Activated T-cell treated with anti-CD3 and anti-CD28 coated beads for 1 hour (primary cell): ENCODE measurements at places on chromosomes 4 and X.

GRCh38 chr4:18930487-18930886 lies 908.9 kb upstream of the LCORL start:
- DNase-seq: no peak

DNA sequence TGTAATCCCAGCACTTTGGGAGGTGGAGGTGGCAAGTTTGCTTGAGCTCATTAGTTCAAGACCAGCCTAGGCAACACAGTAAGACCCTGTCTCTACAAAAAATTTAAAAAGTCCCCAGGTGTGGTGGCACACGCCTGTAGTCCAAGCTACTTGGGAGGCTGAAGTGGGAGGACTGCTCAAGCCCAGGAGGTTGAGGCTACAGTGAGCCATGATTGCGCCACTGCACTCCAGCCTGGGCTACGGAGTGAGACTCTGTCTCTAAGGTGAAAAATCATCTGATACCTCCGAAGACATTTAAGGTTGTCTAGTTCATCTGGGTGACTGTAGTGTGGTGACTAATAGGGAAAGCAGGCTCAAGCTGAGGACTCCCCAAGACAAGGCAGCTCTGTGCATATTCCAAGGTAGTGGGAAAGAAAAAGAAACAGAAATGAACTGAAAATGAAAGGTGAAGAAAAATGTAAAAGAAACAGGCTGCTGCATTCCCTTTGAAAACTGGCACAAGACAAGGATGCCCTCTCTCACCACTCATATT lies 23.3 kb downstream of the FRYL start:
- DNase-seq: no peak

DNA sequence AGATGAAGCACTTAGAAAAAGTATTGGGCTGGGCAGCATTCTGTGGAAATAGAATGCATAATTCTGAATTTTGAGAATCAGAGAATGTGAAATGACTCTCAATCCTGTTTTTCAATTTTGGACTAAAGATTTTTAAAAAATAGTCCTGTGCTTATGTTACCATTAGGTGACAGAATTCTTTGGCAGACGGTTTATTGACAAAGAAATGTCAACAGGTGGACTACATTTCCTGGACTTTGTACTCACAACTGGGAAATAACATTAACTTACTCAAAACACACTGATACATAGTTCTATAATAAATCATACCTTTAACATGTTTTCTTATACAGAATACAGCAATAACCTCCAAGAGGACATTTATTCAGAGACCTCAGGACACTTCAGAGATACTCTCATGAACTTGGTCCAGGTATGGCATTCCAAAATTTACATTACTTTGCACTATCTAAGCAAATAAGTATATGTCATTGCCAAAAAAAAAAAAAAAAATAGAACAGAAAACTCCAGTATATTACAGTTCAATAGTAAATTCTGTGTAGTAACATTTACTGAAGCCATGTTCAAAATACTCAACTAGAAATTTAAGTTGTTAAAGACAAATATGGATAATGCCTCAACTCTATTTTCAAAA lies 72.7 kb downstream of the ANXA10 start:
- no peak for DNase-seq

- DNase-seq: no peak
These were observed 158.0 kb downstream of the KCNIP4 start for GRCh38 chr4:21790438-21791029.

DNA sequence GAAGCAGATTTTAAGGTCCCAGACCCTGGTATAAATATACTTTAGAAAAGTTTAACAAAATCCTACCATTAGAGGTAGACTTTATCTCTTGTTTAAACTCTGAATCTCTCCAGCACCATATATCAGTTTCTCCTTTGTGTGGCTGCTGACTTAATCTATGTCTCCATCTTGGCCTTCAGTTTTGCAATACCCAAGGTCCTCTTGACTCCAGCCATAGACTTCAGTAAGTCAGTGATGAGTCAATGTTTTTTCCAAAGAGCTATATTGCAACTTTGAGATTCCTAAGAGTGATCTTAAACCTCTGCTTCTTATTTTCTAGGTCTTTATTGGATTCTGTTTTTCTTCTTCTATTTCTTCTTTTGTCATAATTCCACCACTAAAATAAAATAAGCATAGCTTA lies 50.8 kb upstream of the ADGRL3 start:
- no peak for DNase-seq

GRCh38 chrX:20432048-20432447 lies 165.3 kb upstream of the RPS6KA3 start:
- no peak for DNase-seq

- DNase-seq: no peak
These were observed 1.9 kb downstream of the PPARGC1A start for GRCh38 chr4:23887989-23888388.

GRCh38 chr4:1807332-1807777 lies 14.3 kb downstream of the FGFR3 start:
- no peak for DNase-seq

DNA sequence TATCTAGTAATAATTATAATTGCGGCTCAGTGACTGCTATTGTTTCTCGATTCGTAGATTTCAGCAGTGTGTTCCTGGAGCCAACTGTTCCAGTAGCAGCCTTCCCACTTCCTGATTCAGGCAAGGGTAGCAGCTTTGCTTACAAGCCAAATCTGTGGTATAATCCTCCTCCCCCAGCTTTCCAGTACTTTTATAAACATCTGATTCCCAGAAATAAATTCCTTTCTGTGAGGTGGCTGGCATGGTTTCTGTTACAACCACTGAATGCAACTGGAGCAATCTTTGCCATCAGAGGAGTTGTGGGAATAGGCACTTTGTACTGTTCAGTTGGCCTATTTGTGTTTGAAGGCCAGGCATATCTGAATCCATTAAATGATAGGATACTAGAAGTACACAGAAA lies 80.0 kb downstream of the GLRA3 start:
- DNase-seq: no peak

DNA sequence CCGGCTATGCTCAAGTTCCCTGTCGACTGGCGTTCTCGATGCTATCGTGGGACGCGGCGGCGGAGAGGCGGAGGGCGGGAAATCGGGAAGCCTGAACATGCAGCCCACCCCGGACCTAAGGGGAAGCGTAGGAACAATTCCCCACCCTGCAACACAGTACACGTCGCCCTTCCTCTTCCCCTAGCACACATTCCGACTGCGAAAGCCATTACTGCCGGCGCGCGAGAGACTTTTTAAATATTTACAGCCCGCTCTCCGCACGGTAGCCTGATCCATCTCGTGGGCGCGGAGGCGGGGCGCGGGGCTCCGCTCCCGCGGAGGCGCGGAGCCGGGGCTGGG lies 48.1 kb upstream of the BCOR start:
- no peak for DNase-seq

- DNase-seq: no peak
These were observed 531 bp downstream of the ZNF141 start for GRCh38 chr4:337932-338758.

GRCh38 chr4:144316869-144317268 lies 176.4 kb upstream of the GYPA start:
- no peak for DNase-seq

GRCh38 chr4:149727663-149728062 lies 88.0 kb downstream of the IQCM start:
- DNase-seq: no peak

GRCh38 chrX:72663737-72664136 lies 50.4 kb downstream of the PHKA1 start:
- no peak for DNase-seq

DNA sequence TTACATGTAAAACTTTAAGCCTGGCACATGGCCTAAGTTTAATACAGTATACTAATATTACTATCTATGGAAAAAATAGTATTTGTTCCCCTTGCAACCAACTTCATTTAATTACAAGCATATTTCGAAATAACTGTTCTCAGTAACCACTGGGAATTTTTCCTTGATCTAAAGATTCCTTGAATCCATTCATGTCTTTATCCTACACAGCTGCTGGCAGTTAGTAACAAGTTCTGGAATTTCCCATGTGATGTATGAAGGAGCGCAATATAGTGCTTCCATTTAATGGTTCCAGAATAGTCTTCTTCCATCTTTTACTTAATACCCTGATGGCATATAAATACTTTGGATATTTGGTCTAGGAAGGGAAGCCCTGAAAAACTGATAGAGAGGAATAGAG lies 136.5 kb downstream of the AASDH start:
- DNase-seq: no peak

GRCh38 chrX:108439961-108440696 lies 491 bp downstream of the COL4A5 start:
- no peak for DNase-seq

GRCh38 chrX:48676893-48677270 lies 6.7 kb upstream of the WAS start:
- no peak for DNase-seq

GRCh38 chrX:115259238-115259875 lies 25.5 kb upstream of the LRCH2 start:
- no peak for DNase-seq

- DNase-seq: no peak
These were observed 131.6 kb downstream of the GATB start for GRCh38 chr4:151629097-151629783.

GRCh38 chr4:3830774-3831528 lies 64.8 kb downstream of the ADRA2C start:
- no peak for DNase-seq

GRCh38 chrX:39073131-39073530 lies 271.9 kb downstream of the MID1IP1 start:
- DNase-seq: no peak

- no peak for DNase-seq
These were observed 16.5 kb downstream of the TBC1D14 start for GRCh38 chr4:6926081-6926480.

GRCh38 chr4:38921151-38921550 lies 53.5 kb downstream of the FAM114A1 start:
- DNase-seq: no peak

DNA sequence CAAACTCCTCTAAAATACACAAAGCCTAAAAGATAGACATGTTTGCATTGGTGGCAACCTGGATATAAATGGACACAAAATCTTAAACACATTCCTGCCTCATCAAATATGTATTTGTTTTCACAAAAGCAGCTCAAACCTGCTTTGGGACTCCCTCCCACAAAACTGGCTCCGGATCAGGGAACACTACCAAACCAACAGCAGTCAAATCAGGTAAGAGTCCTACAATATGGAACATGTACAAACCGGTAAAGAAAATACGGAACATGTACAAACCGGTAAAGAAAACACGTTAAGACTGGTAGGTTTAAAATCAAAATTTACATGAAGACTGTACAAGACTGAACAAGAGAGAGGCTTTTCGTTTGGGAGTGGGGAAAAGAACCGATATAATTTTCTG lies 4.3 kb downstream of the AMTN start:
- no peak for DNase-seq

- no peak for DNase-seq
These were observed 31.3 kb downstream of the SUPT20HL2 start for GRCh38 chrX:24282381-24283126.

GRCh38 chr4:925771-926500 lies 6.2 kb downstream of the GAK start:
- no peak for DNase-seq

DNA sequence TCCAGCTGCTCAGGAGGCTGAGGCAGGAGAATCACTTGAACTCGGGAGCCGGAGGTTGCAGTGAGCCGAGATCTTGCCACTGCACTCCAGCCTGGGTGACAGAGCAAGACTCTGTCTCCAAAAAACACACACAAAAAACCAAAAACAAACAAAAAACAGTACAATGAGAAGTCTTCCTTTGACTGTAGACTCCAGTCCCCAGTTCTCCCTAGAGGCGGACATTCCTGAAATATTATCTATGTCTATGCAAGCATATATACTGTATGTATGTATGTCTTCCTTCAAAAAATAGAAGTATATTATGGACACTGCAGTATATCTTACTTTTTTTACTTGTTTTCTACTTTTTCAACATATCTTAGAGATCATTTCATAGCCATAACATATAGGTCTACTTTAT lies 10.2 kb upstream of the FGF2 start:
- DNase-seq: no peak

DNA sequence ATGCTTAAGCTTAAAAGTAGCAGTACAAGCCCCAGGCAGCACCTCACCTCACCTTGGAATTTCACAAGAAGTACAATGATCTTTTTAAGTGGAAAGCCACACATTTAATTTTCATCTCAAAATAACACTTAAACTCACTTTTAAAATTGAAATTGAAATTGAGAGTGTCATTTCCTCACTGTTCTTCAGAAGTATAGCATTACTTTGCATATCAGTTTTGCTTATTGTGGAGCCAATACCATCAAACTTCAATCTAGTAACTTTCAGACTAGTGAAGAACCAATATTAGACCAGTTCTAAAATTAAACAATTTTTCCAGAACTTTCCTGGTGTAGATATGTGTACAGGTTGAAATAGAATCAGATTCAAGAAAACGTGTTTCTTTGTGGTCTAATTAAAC lies 242.4 kb downstream of the NDST4 start:
- DNase-seq: no peak

- no peak for DNase-seq
These were observed 24.2 kb upstream of the EXOC1L start for GRCh38 chr4:55795341-55795740.

GRCh38 chr4:170007113-170007512 lies 19.1 kb downstream of the MFAP3L start:
- DNase-seq: no peak

DNA sequence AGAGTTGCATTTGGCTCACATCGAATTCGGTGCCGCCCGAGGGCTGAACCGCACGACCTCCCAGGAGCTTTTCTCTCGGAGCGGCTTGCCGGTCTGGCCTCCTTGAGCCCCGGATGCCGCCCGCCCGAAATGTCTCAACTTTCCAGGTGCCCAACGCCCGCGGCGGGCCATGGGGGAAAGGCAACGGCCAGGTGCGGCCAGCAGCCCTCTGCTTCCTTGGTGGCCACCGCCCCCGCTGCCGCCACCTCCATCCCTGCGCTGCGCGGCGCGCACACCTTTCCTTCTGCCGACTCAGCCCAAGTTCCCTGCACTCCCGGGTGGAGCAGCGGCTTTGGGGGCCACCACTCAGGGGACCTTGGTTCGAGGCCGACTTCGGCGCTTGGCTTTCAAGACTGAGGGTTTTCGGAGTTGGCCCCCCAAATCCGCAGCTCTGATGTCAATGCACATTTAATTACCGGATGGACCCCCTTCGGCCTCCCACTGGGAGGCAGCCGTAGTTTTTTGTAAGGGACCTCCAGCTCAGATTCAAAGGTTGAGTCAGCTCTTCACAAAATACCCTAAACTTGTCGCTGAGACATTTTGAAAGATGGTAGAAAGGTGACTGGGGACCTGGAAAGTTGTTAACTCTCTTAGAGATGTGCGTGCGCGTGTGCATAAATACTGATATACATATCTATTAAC lies 1.1 kb downstream of the AFF2 start:
- no peak for DNase-seq

- peak; percentile 9 for DNase-seq
These were observed 81.5 kb upstream of the EGFL6 start for GRCh38 chrX:13487731-13488505.
